ENCODE measurements at places on chromosomes 3 and 15. TPM values are rescaled to one million over a fixed set of nuclear protein-coding genes. Genes with fewer than 3 reads are reported as not detected.
A peak's percentile ranks its signal among the peaks of the same experiment; 100 is the strongest.

DNA sequence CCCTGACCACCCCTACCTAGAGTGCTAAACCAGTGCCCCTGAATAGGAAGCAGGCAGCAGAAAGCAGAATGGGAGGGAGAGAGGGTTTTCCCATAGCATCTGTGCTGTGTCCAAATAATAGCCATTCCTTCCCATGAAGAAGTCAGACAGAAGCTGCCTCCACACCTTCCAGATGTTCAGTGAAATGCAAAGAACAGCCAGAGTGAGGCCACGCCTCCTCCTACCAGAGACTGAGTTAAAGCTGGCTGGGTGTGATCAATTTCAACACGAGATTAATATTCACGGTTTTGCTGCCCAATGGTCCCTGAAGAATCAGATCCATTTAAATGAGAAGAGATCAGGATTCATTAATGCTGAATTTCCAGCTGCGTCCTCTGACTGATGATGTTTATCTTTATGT is 111.8 kb downstream of the SRGAP3 start:
- H3K27me3 ChIP-seq = peaks cover 4% of the 10 kb centered on the region
- no peak overlapping the region for H3K27ac ChIP-seq
- DNase-seq = no peak
- H3K4me1 ChIP-seq = peaks cover 12% of the 10 kb centered on the region
- no peaks in the 10 kb centered on the region for H3K36me3 ChIP-seq

DNA sequence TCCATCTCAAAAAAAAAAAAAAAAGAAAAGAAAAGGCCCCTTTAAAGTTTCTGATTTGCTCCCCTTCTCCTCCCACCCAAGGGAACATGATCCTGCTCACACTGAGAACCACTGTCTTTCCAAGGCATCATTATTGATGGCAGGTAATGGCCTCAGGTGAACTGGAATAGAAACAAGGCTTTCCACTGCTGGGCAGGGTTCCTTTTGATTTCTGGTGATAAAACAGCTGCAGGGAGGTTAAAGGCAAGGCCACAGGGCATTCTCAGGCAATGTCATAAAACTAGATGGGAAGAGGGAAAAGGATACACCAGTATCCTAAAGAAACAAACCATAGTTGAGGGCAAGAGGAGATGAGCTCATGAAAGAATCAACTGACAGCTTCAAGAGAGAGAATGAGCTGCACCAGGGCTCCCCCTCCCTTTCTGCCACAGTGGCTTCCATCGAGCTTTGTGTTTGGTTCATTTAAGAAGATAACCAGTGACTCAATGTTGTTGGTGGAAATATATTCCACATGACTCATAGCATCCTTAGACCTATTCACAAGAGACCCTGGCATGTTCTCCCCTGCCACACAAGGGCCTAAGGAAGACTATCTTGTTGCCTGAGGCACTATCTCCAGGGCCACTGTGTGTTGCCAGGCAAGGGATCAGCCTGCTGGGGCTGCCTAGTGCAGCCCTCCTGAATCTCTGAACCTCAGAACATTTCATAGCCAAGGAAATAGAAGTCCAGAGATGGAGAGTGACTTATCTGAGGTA is 86.4 kb downstream of the WDR76 start:
- no peaks in the 10 kb centered on the region for H3K27me3 ChIP-seq
- no peak overlapping the region for H3K27ac ChIP-seq
- no peak overlapping the region for H3K4me3 ChIP-seq
- DNase-seq = no peak
- no peaks in the 10 kb centered on the region for H3K4me1 ChIP-seq

- no peak overlapping the region for H3K4me3 ChIP-seq
- DNase-seq = no peak
- H3K4me1 ChIP-seq = no peaks in the 10 kb centered on the region
- H3K27ac ChIP-seq = no peak overlapping the region
- H3K36me3 ChIP-seq = peaks cover 18% of the 10 kb centered on the region
- no peaks in the 10 kb centered on the region for H3K27me3 ChIP-seq
These were observed 32.9 kb downstream of the B3GALNT1 start for GRCh38 chr3:161072211-161072621.

GRCh38 chr3:122310361-122310760 is 14.7 kb upstream of the CSTA start:
- H3K4me1 ChIP-seq = no peaks in the 10 kb centered on the region
- no peak for DNase-seq
- H3K27me3 ChIP-seq = no peaks in the 10 kb centered on the region
- no peaks in the 10 kb centered on the region for H3K36me3 ChIP-seq

The ADAM10 gene
- polyA plus RNA-seq = 10.8 TPM

- DNase-seq = no peak
- H3K4me1 ChIP-seq = peaks cover under 1% of the 10 kb centered on the region
- H3K27me3 ChIP-seq = no peaks in the 10 kb centered on the region
- no peak overlapping the region for H3K27ac ChIP-seq
- no peak overlapping the region for H3K4me3 ChIP-seq
- no peaks in the 10 kb centered on the region for H3K36me3 ChIP-seq
These were observed 42.7 kb downstream of the HES1 start for GRCh38 chr3:194178669-194179068.

DNA sequence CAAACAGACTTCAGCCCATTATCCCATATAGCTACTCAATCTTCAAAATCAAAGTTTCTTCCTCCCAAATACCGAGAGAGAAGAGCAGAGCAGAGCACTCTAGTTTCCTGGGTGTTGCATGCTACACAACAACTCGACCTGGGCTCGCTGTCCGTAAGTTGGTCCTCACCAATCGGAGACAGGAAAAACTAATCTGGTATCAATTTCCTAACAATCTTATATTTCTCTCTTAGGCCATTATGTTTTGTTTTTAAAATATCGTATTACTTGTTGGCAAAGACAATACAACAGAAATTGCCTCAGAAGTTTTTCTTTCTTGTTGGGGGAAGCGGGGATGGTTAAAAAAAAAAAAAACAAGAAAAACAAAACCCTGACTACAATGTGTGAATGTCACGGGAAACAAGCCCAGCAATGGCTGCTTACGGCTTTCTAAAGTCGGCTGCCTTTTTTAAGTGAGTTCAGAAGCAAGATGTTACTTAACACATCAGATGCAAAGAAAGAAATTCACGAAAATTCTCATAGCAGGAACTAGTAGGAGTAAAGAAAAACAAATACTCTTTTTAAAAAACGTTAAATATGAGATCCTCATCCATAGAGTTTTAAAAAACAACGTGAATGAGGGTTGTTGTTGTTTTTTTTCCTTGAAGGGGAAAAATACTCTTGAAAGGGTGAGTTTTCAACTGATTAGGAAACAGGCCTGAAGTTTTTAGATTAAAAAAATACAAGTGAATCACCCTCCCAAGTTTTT is 1.9 kb downstream of the VGLL4 start:
- no peaks in the 10 kb centered on the region for H3K36me3 ChIP-seq
- no peaks in the 10 kb centered on the region for H3K27me3 ChIP-seq
- H3K4me1 ChIP-seq = peaks cover 45% of the 10 kb centered on the region
- peak overlapping the region; percentile 76 for H3K4me3 ChIP-seq
- no peak for DNase-seq

DNA sequence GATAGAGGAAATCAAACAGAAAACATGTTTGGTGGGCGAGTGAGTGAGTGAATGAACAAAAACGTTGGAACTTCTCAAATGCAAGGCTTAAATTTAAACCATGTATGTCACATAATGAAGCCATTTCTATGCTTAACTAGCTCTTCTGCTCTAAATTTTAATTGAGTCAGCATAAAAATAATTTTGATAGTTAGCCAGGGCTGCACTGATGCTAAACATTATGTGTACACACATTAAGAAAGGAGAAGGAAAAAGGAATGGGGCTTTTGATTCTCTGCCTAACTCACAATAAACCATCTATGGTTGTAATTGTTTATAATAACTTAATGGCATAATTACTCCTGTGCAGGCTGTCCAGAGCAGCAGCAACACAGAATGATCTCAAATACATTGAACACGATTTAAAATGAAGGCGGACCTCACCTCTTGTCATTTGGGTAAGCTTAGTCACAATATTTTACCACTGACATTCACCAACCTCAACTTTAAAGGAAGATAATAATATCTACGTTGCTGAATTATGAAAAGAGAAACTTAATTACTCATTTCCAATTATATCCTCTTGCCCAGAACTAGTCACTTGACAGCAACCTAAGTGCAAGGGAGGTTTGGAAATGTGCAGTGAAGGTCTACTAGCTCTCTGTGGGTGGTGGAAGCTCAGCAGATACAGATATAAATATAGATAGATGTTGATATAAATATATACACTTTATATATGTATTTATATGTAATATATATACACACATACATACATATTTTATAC is 318.4 kb upstream of the TRIM42 start:
- no peak overlapping the region for H3K27ac ChIP-seq
- no peak overlapping the region for H3K4me3 ChIP-seq
- no peak for DNase-seq
- H3K27me3 ChIP-seq = no peaks in the 10 kb centered on the region
- no peaks in the 10 kb centered on the region for H3K4me1 ChIP-seq

DNA sequence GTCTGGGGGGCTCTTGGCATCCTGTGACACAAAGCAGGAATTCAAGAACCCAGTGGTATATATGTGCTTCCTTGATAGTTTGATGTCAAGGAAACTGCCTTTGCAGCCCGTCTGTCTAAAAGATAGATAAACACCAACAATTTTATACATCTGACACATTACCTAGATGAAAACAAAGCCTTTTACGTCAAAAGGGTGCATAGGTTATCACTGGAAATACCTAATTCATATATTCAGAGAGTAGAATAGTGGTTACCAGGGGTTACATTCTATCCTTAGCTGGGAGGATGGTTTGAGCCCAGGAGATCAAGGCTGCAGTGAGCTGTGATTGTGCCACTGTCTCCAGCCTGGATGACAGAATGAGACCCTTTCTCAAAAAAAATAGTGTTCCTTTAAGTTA is 356.9 kb upstream of the RASGRP1 start:
- DNase-seq = no peak
- no peaks in the 10 kb centered on the region for H3K27me3 ChIP-seq
- no peaks in the 10 kb centered on the region for H3K4me1 ChIP-seq
- H3K36me3 ChIP-seq = no peaks in the 10 kb centered on the region
- H3K27ac ChIP-seq = no peak overlapping the region

GRCh38 chr3:98731720-98732285 is 31.3 kb upstream of the ST3GAL6 start:
- peak overlapping the region; percentile 86 for H3K27ac ChIP-seq
- peaks cover 9% of the 10 kb centered on the region for H3K4me1 ChIP-seq
- no peaks in the 10 kb centered on the region for H3K27me3 ChIP-seq
- no peak for DNase-seq
- no peaks in the 10 kb centered on the region for H3K36me3 ChIP-seq
- H3K4me3 ChIP-seq = peak overlapping the region; percentile 93

The MINDY4B gene
- polyA plus RNA-seq = not detected

DNA sequence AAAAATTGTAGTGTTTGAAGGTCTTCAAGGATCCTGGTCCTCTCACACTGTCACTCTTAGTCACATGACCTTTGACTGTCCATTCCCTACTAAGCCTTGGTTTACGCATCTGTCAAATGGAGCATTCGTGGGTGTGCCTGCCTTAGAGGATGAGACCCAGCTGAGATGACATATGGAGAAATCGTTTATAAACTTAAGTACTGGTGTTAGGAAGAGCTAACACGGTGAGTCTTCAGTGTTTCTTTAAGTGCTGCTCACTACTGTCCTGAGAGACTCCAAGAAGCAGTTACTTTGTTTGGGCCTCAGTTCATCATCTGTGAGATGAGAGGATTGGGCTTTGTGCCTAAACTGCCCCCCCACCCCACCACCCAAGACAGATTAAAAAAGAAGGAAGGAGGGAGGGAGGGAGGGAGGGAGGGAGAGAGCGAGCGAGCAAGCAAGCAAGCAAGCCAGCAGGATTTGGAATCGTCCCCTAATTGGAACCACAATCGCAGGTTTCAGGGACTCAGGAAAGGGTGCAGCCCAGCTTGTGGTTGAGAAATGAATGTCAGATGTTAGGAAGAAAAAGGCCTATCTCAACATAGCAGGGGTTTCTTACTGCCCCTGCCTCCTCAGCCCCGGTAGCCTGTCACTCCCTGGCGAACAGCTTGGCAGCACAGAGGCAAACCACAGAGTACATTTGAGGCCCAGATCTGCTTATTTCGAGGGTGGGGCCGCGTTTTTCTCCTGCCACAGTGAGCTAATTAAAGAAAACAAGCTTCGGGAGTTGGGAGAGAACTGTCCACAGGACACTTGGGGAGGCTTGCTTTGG is 32.7 kb downstream of the SMAD3 start:
- peak overlapping the region; percentile 88 for H3K27ac ChIP-seq
- DNase-seq = peak; percentile 51
- peak overlapping the region; percentile 59 for H3K4me3 ChIP-seq

The SLC28A1 gene
- polyA plus RNA-seq = 0.21 TPM

DNA sequence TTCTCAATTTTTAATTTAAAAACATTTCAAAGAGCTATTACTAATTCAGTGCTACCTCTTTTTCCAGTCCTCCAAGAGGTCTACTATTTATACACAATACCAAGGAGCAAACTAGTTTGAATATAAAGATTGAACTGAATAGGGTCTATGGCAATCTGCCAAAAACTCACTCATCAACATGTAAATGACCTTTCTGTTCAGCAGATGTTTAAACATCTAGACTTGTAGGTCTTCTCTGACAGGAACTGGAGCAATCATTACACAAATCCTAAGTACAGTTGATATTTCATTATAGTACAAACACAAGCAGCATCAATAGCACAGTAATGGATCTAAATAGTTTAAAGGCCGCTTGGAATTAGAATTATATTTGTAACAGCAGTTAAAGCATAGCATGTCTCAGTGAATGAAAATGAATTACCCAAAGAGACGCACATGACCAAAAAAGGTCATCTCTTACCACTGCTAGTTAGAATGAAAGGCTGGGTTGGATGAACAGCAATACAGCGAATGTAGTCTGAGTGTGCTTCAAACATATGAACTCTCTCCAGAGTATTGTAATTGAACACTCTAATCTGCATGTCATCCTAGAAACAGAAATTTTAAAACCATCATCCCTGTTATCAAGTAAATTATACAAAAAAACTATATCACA is 10.7 kb downstream of the COPB2 start:
- no peaks in the 10 kb centered on the region for H3K4me1 ChIP-seq
- H3K36me3 ChIP-seq = peaks cover 98% of the 10 kb centered on the region
- no peak overlapping the region for H3K4me3 ChIP-seq

DNA sequence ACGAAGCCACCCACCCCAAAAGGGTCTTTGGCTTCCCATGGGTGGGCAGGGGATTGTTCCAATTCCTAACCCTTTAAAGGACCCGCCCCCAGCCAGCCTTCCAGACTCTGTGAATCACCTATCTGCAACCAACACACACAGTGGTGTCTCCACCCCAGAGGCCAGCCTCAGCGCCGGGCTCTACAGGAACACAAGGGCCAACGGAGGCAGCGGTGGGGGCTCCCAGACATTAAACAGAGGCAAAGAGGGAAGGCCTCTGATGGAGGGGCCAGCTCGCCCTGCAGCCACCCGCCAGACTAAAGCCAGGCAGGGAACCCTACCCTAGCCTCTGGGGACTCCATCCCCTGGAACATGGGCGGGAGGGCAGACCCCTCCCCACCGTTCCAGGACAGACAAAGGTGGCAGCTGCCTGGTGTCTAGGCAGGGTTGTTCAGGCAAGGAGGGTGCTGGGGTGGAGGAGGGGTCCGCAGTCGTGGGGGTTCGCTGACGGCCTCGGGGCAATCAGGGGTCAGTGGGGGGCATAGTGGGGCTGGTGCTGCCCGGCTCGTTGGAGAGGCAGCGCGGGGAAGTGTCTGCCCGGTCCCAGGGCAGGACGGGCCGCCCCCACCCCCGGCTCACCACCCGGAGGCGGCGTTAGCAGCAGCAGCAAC is 448 bp downstream of the SHISA5 start:
- H3K27ac ChIP-seq = peak overlapping the region; percentile 72
- DNase-seq = peak; percentile 72
- H3K4me3 ChIP-seq = peak overlapping the region; percentile 76
- H3K36me3 ChIP-seq = peaks cover 4% of the 10 kb centered on the region
- no peaks in the 10 kb centered on the region for H3K27me3 ChIP-seq

- no peaks in the 10 kb centered on the region for H3K36me3 ChIP-seq
- DNase-seq = no peak
- no peaks in the 10 kb centered on the region for H3K27me3 ChIP-seq
- H3K27ac ChIP-seq = no peak overlapping the region
- H3K4me1 ChIP-seq = peaks cover 8% of the 10 kb centered on the region
These were observed 28.1 kb downstream of the DCLK3 start for GRCh38 chr3:36736301-36736700.
